SW480 (cell line): ENCODE measurements at places on chromosomes 3 and 15.

DNA sequence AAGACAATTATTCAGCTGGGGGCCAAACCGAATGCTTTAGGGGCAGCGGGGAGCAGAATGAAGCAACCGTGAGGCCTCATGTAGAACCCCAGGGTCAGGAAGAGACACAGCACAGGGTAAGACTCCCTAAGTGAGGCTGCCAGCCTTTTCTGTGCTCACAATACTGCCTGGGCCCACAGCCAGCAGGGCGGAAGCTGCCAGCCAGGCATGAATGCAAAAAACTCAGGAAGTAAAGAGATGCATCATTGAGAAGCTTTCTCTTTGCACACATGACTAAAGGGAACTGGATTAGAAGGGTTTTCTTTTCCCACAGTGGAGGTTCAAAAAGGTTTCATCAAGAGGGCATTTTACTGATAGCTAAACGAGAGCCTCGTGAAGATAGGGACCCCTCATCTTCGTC, 33.3 kb downstream of the CA12 start:
- no peak for DNase-seq

GRCh38 chr3:61157414-61157813, 93.8 kb downstream of the FHIT start:
- no peak for DNase-seq

- no peak for DNase-seq
Observed at GRCh38 chr3:55484191-55484689, 2.9 kb downstream of the WNT5A start.

DNA sequence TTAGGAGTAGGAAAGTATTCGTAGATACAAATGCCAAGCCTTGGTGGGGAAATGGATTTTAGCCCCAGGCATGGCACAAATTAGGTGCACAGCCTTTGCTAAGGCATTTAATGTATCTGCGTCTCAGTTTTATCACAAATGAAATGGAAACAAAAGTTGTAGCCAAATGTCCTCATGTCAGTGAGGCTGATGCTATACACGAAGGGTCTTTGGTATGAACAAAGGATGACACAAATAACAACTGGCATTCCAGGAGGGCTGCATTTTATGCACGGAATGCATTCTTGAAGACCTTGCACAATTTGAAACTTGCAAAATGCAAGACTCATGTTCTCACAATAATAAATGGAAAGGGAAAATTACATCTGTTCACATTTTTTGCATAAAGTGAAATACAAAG, 181.9 kb downstream of the SV2B start:
- DNase-seq: no peak

DNA sequence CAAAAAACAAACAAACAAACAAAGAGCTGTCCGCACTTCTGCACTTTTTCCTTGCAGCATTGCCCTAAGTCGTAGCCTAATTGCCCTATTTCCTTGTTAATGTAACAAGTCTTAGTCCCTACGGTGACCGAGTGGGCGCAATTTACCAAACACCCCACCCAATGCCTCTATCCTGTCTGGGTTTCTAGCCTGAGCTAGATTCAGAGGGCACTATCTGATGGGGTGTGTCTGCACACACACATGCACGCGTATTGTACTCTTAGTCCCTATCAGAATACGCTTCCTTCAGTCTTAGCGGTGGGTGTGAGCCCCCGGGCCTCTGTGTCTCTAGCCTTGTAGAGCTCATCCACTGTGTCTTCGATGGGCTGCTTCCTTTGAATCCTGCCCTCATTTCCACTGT, 125.9 kb upstream of the DLG1 start:
- DNase-seq: no peak

GRCh38 chr15:93286446-93286845, 197.4 kb upstream of the RGMA start:
- no peak for DNase-seq

- no peak for DNase-seq
Observed at GRCh38 chr15:95574053-95574452, 756.4 kb upstream of the NR2F2 start.

DNA sequence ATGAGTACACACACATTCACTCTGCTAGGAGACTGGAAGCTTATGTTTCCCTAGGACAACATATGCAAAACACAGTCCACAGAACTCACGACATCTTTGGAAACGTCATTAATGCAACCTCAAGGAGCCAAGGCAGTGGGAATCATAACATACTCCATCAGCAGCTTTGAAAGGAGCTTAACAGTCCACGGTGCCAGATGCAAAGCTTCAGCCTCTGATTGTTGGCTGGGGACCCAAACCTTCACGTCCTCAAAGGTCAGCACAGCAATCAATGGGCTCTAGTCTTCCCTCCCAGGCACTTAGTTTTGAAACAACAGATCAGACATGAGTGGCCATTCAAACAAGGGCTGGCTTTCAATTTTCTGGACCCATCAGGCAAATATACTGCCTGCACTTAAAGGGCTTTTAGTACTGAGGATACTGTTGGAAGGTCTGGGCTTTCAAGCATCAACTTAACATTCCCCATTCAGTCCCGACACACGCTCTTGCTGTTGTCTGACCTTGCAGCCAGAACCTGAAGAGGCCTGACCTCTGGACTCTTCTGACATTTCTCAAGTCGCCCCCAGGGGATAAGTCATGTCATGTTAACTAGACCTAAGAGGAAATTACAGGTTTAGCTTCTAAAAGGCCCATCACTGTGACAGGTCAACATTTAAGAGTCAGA, 223.0 kb downstream of the PDZRN3 start:
- DNase-seq: no peak

DNA sequence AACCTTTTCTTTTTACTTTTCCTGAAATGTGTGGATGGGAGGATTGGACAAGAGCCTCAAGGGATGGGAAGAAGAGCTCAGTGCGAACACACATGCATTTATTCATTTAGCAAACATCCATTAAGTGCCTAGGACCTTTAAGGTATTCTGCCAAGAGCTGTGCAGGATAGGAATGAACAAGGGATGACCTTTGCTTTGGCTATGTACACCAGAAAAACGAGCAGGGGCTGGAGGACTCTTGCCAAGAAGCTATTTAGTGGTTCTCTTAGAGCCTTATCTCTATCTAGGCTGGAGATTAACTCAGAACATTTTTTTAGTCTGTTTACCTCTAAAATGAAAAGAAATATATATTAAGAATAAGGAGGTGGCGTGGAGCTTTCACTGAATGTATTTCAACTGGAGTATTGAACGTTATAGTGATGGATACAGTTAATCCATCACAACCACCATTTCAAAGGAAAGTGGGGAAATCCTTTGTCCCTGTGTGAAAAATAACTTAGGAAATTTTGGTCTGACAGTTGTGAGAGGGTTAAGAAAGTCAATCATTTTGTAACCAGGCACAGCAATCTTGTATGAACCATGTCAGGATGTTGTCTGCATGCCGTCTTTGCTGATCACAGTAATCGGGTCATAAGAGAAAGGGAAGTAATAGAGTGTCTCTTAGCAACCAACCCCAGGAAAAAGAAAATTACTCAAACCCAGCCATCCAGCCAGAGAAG, 279.0 kb downstream of the LPP start:
- no peak for DNase-seq

DNA sequence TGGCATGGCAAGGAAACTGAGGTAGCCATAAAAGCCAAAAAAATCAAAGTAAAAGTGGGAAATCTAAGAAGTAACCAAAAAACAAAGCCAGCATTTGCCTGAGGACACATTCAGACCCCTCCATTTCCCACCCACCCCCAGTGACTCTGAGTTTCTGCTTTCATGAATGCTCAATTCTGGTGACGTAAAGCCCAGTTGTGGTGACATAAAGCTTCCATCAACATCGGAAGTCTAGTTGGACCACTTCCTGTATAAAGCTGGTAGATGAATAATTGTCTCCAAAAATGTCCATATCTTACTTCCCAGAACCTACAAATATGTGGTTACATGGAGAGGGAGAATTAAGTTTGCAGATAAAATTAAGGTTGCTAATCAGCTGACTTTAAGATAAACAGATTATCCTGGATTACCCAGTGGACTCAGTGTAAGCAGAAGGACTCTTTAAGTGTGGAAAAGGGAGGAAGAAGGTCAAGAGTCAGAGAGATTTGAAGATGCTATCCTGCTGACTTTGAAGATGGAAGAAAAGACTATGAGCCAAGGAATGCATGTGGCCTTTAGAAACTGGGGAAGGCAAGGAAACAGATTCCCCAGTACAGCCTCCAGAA, 62.0 kb upstream of the ST3GAL6 start:
- no peak for DNase-seq

DNA sequence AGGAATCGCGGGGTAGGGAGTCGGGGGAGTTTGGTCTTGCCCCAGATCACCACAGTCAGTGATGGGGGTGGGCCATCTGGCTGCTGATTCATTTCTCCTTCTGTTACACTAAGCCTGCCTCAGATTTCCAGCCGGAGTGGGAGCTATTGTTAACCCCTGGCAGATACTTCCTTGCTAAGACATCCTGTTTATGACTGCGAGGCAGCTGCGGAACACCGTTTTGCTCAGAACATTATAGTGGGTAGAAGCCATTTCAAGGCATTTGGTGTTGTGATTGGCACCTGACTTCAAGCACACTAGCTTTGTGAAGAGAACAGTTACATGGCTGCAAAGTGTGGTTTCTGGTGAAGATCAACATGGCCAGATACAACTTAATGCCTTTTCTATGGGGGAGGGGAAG, 73.8 kb downstream of the FLNB start:
- DNase-seq: no peak
